Activated T-cell treated with anti-CD3 and anti-CD28 coated beads for 48 hours (primary cell): ENCODE measurements at places on chromosomes 2 and 18.
A peak's percentile ranks its signal among the peaks of the same experiment; 100 is the strongest.

GRCh38 chr2:29293830-29294438, 178.7 kb downstream of the CLIP4 start:
- no peak for DNase-seq

- DNase-seq: no peak
Observed at GRCh38 chr2:215876937-215877238, 136.5 kb downstream of the MREG start.

DNA sequence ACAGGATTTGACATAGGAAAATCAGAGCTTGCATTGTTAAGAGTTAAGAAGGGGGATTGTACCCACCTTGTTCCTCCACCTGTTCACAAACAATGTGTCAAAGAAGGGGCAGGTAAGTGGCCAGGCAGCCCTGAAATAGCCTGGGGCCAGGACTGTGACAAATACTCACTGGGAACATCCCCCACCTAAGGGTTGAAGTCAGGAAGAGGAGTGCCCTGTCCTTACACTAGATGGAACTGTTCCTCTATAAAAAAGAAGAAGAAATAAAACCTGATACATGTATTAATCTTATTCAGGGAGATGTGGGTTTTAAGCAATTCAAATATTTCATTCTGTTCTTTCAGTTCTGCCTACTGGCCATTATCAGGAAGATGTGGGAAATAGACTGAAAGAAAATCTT, 41.9 kb downstream of the TACR1 start:
- no peak for DNase-seq

DNA sequence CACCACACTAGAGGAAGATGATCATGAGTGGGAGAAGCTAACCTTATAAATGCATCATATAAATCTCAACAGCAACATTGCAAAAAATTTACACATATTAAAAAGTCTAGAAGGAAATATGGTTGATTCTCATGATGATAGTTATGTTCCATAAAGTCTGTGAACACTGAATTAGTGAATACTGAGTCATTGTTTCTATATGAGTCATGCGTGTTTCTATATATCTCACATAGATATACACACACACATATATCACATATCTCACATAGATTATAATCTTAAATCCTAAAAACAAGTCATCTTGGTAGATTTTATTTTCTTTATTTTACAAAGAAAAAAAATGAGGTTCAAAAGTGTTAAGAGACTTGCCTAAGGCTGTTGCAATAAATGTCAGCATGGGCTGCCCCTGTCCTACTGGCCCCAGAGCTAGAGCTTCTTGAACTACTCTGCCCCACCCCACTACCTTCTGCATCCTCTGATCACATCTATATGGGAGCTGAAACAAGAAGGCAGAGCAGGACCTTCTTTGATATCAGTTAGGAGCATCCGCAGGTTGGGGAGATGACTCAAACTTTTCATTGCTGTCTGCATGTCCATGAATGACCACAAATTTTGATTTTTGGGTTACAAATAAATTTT, 81.8 kb upstream of the ADAM23 start:
- peak; percentile 13 for DNase-seq

- DNase-seq: no peak
Observed at GRCh38 chr2:231387904-231388724, 7.4 kb upstream of the B3GNT7 start.

DNA sequence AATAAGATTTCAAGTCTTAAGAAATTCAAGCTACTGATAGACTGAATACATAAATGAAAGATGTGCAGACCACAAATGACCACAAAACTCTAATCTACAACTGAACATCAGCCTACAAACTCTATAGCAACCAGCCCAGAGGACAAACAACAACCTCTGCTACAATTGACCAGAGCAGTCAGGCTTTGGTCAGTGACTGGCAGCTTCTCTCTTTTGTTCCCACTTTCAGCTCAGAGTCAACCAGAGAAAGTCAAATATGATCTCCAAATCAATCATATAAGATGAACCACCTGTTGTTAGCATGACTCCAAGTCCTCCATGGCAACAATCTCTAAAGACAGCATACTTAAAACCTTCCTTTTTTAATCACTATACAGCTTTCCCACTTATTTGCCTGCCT, 996.2 kb downstream of the SUCLG1 start:
- no peak for DNase-seq

DNA sequence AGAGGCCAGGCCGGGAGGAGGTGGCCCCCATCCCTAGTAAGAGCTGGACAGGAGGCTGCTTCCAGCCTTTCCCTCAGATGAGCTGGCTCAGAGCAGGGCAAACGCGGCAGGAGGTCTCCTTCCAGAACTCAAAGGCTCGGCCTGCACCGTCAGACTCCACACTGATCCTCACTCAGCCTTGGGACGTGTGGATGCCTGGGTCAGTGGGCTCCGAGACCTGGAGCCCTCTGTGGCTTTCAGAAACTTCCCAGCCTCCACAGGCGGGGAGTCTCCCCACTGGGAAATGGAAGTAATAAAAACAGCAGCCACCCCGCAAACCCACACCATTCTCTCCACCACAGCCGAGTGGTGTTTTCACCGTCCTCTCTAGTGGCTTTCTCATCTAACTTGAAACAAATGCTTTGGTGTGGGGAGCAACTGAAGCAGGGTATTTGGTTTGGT, 54.3 kb downstream of the INPP5D start:
- DNase-seq: no peak

DNA sequence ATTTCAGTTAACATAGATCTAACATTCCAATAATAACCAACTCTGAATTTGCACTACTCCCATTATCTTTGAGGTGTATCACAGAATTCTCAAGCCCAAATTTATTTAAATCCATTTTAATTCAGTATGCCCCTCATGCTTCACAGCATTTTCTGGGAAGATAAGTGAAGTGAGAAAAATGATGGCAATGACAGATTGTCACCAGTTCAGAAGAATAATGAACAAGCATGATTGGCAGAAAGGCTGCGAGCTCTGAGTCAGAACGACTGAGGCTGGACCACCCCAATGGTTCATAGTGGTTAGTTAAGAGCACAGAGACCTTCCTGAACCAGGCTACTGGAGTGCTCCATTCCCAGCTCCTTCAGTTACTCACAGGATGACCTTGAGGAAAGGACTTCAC, 4.9 kb downstream of the SPRED2 start:
- no peak for DNase-seq

- DNase-seq: no peak
Observed at GRCh38 chr2:141766225-141766624, 364.6 kb downstream of the LRP1B start.

GRCh38 chr2:86056590-86057331, 48.9 kb downstream of the POLR1A start:
- DNase-seq: no peak

DNA sequence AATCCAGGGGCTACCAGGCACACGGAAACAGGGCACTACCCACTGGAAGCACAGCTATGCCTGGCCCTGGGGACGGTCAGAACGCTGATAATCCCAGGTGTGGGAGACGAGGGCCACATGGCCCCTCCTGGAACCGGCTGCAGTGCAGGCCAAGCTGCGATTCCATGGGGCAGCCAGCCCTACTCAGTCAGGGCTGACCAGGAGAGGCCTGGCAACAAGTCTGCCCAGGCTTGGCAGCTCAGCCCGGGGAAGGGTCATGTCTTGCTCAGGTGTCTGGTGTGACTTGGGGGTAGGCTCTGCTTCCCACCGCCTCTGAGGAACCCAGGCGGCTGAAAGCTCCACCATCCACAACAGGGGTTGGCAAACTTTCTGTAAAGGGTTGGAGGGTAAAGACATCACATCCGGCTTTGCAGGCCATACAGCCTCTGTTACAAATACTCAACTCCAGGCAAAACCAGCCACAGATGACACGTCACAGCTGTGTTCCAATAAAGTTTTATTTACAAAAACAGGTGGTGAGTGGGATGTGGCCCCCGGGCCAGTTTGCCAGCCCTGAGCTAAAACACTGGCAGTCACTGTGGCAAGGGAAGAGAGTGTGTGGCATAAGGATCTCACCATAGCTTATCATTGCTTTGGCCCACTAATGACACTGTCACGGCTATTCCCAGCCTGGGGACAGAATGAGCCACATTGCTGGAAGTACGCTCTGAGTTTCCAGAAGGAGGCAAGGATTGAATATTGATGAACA, 85.2 kb downstream of the NDUFA10 start:
- no peak for DNase-seq

DNA sequence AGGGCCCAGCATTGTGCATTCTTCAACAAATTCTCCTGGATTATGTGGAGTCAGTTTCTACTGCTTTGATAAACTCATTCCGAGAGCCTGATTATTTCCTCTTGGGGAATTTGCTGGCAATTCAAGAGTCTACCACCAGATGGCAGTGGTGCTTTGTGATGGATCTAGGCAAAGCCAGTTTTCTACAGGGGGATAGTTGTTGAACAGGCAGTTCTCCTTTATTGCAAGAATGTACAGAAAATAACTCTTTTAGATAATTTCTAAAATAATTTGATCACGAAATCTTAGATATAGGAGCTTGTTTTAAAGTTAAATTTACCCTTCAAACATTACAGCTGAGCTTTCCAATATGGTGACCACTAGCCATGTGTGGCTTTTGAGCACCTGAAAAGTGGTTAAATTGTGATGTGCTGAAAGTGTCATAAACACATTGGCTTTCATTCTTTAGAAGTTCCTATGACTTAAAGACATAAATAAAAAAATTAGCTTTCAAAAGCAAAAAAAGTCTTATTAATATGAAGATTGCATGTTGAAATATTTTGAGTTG, 66.7 kb upstream of the HAAO start:
- peak; percentile 65 for DNase-seq

DNA sequence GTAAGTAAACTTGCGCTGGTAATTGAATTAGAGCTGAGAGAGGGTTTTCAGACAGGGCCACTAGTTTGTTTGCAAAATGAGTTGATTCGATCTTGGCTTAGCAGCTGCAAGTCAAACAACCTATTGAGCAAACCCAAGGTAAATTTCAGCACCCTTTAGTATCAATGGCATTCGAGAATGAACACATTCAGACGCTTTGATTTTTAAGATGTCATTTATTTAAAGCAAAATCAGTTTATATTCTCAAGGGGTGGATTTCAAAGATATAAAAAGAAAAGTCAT, 44.2 kb downstream of the TGIF1 start:
- no peak for DNase-seq

DNA sequence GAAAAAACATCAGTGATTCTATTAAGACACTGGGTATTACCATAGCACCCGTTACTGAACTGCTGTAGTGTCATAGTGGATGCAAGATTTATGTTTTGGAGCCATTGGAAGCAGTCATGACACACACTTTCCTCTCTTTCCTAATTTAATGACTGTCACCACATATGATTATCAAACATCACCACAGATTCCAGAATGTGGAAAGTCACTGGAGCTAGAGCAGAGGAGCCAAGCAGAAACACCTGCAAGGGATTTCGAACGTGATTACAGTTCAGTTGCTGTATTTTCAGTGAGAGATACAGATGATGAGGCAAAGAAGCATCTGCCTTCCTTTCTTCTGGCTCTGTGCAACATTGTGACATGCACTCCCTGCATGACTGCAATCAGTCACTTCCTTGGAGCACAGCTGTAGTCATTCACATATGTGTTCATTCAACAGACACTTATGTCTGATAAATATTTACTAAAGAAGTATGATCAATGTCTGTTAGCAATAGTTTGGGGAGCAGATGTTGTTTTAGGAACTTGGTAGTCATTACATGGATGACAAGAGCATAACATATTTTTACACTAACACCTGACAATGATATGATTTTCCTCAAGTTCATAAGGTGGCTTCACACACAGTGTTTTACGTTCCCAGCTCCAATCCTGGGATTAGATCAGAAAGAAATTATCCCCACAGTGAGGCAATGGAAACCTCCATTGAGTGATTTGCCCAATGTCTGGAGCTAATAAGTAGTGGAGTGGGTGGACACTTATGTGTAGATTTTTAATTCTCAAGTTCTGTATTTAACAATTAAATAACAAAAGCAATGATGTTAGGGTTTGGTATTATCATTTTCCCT, 416.6 kb downstream of the PLCL1 start:
- DNase-seq: no peak

DNA sequence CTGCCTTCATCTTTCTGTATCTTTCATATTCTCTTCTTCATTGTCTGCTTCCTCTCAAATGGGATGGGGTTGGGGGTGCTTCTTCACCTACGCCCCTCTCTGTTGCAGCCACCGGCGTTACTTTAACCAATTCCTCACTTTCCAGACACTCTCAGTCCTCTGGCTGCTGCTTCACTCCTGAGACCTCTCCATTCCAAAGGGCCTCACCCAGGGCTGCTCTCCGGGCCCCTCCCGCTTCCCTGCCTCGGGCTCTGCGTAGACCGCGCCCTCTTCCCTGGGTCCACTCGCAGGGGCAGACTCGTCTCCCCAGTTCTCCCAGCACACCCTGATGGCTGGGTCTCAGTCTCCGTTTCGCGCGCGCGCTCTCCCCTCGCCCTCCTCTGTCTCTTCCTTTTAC, 926 bp downstream of the SERPINB8 start:
- no peak for DNase-seq

GRCh38 chr18:5107988-5108387, 89.1 kb downstream of the AKAIN1 start:
- no peak for DNase-seq

- DNase-seq: no peak
Observed at GRCh38 chr2:21123473-21124393, at the start of gene TDRD15. Gene TDRD15, plus strand, starts transcription at chr2:21123968. Its CDS starts 13,500 bp downstream, at chr2:21137468.

- no peak for DNase-seq
Observed at GRCh38 chr2:211766689-211767088, 771.9 kb downstream of the ERBB4 start.

GRCh38 chr18:48680339-48681250, 141.8 kb downstream of the CTIF start:
- DNase-seq: no peak

DNA sequence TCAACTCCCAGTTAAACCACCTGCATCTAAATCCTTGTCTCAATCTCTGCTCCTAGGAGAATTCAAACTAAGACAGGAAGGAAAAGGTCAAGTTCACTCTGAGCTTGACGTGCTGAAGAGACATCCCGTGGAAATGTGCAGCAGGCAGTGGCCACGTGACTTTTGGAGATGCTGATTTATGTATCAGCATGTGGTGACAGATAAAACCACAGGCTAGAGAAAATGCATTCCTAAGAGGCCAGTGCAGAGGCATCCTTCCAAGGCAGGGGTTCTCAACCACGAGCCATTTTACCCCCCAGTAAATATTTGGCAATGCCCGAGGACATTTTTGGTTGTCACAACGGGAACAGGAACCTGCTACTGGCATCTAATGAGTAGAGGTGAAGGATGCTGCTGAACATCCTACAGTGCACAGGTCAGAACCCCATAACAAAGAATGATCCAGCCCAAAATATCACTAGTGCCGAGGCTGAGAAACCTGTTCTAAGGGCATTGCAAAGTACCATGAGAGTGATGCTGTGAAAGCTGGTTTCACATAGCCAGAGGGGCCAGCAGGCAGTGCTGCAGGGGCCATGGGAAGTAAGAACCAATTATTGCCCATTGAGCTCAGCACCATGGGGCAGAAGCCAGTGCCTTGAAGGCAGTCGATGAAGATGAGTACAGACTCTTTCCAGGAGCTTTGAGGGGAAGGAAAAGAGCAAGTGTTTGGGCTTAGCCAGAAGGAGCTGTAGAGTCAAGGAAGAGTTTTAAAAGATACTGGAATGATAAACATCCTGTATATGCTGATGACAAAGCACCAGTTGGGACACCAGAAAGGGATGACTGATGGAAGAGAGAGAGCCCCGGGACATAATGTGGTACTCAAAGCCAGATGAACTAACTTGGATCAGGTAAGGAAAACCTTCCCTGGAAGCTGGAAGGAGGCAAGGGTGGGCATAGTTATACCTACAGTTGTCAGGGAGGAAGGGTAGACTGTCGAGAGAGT, 174.6 kb downstream of the HAUS1 start:
- DNase-seq: no peak
